Mesothelial cell of epicardium (in vitro differentiated cells): ENCODE measurements at places on chromosomes 4 and X. TPM values are rescaled to one million over a fixed set of nuclear protein-coding genes. Genes with fewer than 3 reads are reported as not detected.

Gene APBB2
- 56.6 to 63.5 TPM (median 63.2 TPM) in 3 replicates for total RNA-seq

Gene SLC26A1
- 0.23 to 0.63 TPM (median 0.38 TPM) in 3 replicates for total RNA-seq

Gene SLC35A2
- 42.2 to 45.9 TPM (median 43.8 TPM) in 3 replicates for total RNA-seq

Gene ADH1A
- not detected in 3 replicates for total RNA-seq
